ENCODE measurements at places on chromosomes 4 and X. TPM values are rescaled to one million over a fixed set of nuclear protein-coding genes. Genes with fewer than 3 reads are reported as not detected.

GPR82 gene
- total RNA-seq = not detected

FDCSP gene
- not detected for total RNA-seq

UGT2A1 gene
- total RNA-seq = not detected

SPANXA2 gene
- total RNA-seq = not detected

NPY2R gene
- total RNA-seq = not detected

SRP72 gene
- 73.8 TPM for total RNA-seq

STPG2 gene
- total RNA-seq = not detected

SSX4B gene
- not detected for total RNA-seq

PNMA3 gene
- not detected for total RNA-seq

RGN gene
- not detected for total RNA-seq

KLHL13 gene
- 0.13 TPM for total RNA-seq

OTUD6A gene
- not detected for total RNA-seq

ELF4 gene
- total RNA-seq = 14.7 TPM

CXXC4 gene
- total RNA-seq = not detected
